Activated CD8-positive, alpha-beta memory T cell treated with anti-CD3 and anti-CD28 coated beads, Interleukin-2, amount 10 ng/mL, durations not matched to agents 7 days and 5 days (primary cell): ENCODE measurements at places on chromosomes 4 and X. TPM values are rescaled to one million over a fixed set of nuclear protein-coding genes. Genes with fewer than 3 reads are reported as not detected.

The TAF1 gene
- 46.1 TPM for total RNA-seq

The CT45A5 gene
- total RNA-seq, result not detected

The ERCC6L gene
- total RNA-seq, result 13.4 TPM

The PIR gene
- total RNA-seq, result 7.0 TPM

The EREG gene
- not detected for total RNA-seq

The GC gene
- total RNA-seq, result not detected

The NDST4 gene
- total RNA-seq, result not detected

The UGT2A1 gene
- total RNA-seq, result not detected

The UBE2K gene
- 90.4 TPM for total RNA-seq

The RNF212 gene
- 1.2 TPM for total RNA-seq

The SFRP2 gene
- total RNA-seq, result not detected

GRCh38 chrX:107721318-107721717, 54.3 kb downstream of the TSC22D3 start:
- no peak for DNase-seq

DNA sequence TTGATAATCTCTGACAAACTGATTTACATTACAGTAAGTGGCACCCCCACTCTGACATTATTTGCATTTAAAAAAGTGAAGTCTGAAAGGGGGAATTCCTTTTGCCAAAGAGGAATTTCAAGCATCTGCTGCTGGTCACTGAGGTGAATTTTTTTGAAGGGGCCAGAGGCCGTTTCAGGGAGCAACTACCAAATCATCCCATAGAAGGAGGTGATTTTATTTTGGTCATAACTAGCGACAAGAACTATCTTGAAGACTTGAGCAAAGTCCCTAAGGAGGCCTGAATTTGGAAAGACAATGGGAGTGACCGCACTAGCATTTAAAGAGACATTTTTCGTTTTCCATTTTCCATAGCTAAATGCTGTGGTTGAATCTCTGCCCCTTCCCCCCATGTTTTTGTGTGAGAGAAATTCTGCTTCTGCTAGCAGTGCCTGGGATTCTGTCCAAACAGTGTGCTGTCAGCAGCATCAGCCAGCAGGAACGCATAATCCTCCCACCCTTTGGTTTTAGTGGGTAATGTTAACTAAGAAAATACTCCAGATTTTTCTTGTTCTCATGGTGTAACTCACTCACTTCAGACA, 110.1 kb upstream of the MED14 start:
- DNase-seq, result no peak

DNA sequence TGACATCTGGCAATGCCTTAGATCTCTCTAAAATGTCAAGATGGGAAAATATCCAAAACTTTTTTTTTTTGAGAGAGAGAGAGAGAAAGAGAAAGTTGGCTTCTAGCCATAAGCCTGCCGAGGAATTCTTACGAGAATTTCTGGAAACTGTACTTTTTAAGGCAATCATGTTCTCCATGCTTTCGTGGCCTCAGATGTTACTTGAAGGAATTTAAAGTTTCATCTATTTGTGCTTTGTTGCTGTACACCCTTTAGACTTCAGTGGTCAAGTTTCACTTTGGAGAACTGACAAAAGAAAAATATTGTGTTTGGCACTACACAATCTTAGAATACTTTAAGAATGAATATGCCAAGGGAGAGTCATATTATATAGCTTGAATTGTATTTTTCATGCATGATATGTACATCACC, 53.9 kb downstream of the FAT4 start:
- no peak for DNase-seq

GRCh38 chrX:29902004-29902403, 313.4 kb upstream of the MAGEB2 start:
- DNase-seq, result no peak

- no peak for DNase-seq
Observed at GRCh38 chr4:153189016-153189801, 15.0 kb upstream of the TRIM2 start.

DNA sequence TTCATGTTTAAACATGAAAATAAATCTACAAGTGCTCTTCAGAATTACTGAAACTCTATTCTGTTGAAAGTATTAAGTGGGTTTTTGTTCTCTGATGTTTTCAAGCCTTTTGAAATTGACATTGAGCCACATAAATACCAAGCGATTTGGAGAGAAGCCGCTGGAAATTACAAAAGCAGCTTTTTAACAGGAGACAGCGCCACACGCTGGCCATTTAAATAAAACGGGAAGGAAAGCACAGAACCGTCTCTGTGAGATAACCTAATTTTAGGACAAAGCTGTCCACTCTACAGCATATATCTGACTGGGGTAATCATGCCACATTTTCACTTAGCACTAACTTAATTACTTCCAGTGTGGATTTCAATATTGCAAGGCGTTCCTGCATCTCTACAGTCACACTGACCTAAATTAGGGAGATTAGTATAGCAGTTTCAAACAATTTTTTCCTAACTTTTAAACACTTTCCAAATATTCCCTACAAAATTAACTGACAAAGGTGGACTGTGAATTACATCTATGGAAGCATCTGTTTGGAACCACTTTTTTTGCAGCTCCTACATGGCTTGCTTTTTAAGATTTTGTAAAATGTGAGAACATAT, 6.8 kb upstream of the ANOS1 start:
- no peak for DNase-seq

DNA sequence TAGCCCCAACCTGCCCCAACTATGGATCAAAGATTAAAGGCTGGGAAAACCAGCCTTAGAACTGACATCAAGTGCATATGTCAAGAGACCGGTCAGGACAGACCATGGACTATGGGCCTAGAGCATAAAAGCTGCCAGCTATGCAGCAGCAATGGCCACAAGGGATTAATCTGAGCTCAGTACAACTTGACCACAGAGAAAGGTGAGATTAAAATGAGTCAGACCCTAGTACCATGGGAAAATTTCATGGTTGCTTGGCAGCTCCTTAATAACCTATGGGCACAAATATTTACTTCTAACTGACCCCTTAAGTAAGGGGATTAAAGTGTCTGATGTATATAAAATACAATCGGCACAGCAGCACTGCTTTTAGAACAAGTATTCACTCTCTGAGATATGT, 54.4 kb downstream of the CBR4 start:
- no peak for DNase-seq

- no peak for DNase-seq
Observed at GRCh38 chr4:178632415-178632814, 1190.2 kb upstream of the AGA start.

DNA sequence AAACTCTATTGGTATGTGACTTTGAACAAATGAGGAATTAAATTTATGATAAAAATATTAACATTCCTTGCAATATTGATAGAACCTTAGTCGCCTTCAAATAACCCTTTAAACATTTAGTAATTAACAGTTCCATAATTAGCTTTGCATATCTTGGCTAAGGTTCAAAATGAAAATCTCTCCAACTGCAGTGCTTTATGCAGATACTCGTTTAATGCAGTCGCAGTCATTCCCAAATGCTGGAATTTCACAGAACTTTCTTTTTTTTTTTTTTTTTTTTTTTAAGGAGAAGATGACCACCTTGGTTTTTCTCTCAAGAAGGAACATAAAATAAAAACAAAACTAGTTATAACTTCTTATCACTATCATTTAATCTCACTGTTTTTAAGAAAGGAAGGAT, 5.2 kb downstream of the RAPGEF2 start:
- no peak for DNase-seq

- DNase-seq, result no peak
Observed at GRCh38 chr4:12963912-12964311, 520.2 kb downstream of the RAB28 start.

DNA sequence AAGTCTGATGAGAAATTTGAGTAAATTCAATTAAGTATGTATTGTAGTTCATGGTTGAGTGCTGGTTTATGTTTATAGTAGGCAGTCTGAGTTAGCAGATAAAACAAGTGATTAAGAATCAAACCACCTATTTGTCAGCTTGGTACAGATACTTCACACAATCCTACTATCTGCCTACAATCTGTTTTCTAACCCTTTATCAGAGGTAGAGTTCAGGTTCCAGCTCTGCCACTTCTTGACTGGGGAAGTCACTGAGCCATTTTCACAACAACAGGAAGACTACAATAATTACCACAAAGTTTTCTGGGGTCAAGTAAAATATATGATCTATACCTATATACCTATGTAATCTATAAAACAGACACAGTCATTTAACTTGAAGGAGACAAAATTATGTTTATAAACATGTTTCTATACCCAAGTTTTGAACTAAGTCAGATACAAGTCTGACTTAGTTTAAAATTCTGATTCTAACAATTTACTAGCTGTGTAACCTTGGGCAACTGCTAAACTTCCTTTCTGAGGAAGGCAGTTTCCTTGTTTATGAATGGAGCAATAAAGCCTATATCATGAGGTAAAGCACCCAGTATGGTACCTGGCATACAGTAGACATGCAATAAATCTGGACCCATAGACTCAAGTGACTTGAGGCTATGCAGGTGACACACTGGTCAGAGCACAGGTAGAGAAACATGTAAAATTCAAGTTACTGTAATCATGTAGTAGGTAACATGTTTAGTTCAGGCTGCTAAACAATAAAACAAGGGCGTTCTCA, 37.2 kb upstream of the BDH2 start:
- DNase-seq, result no peak

DNA sequence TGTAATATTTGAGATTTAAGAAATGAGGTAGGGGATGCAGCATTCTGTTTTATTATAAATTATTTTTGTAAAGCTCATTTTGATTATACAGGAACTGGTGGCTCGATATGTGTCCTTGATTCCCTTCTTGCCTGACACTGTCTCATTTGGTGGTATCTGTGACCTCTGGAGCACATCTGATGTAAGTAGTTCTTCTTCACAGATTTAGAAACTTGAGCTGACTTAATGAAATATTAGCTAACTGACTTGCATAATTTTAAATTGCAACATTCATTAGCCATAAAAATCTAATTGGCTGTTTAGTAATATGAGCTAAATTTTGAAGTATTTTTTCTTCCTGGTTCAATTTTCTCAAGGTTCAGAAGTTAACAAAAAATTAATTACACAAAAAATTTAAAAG, 69.1 kb downstream of the FBXL5 start:
- DNase-seq, result no peak
